Smooth muscle cell of the coronary artery (primary cell): ENCODE measurements at places on chromosomes 11 and 22. TPM values are rescaled to one million over a fixed set of nuclear protein-coding genes. Genes with fewer than 3 reads are reported as not detected.

The AQP11 gene
- total RNA-seq: 0.45 and 5.5 TPM in 2 replicates

The KCNJ11 gene
- not detected in 2 replicates for total RNA-seq

The NRIP3 gene
- 3.7 and 8.7 TPM in 2 replicates for total RNA-seq

The MPZL2 gene
- total RNA-seq: 0.08 and 0.94 TPM in 2 replicates

The FAM227A gene
- total RNA-seq: 0.75 and 2.2 TPM in 2 replicates
